Placental pericyte (primary cell): ENCODE measurements at places on chromosomes 7 and 10. TPM values are rescaled to one million over a fixed set of nuclear protein-coding genes. Genes with fewer than 3 reads are reported as not detected.

The SLC35B4 gene
- 10.1 and 24.9 TPM in 2 replicates for total RNA-seq

The OR6B1 gene
- total RNA-seq, result not detected in 2 replicates

The ANK3 gene
- 6.6 and 7.7 TPM in 2 replicates for total RNA-seq

The SHTN1 gene
- 3.1 and 9.2 TPM in 2 replicates for total RNA-seq

The CCL26 gene
- total RNA-seq, result 0.88 TPM in 1 of 2 replicates, not detected in the other

The IFIT1B gene
- not detected in 2 replicates for total RNA-seq

The ABHD11 gene
- 11.4 and 19.5 TPM in 2 replicates for total RNA-seq

The DLX5 gene
- total RNA-seq, result not detected in 2 replicates

The FAM13C gene
- total RNA-seq, result under 0.01 and 0.14 TPM in 2 replicates

The RAPGEF5 gene
- total RNA-seq, result 0.29 and 0.44 TPM in 2 replicates

The KCNIP2 gene
- 0.44 and 0.57 TPM in 2 replicates for total RNA-seq

The CDK1 gene
- 0.88 and 82.0 TPM in 2 replicates for total RNA-seq

The DUSP5 gene
- 6.3 and 37.4 TPM in 2 replicates for total RNA-seq

The NPC1L1 gene
- under 0.01 TPM in 1 of 2 replicates, not detected in the other for total RNA-seq

The DKK1 gene
- total RNA-seq, result 65.2 and 101 TPM in 2 replicates

The DNMBP gene
- total RNA-seq, result 26.3 and 93.5 TPM in 2 replicates

The TIMM23B gene
- 24.5 and 29.3 TPM in 2 replicates for total RNA-seq

The AMPH gene
- 0.22 and 1.4 TPM in 2 replicates for total RNA-seq

The ZNF467 gene
- 0.72 and 4.8 TPM in 2 replicates for total RNA-seq

The CCDC172 gene
- total RNA-seq, result not detected in 2 replicates

The AKR1D1 gene
- not detected in 2 replicates for total RNA-seq

The VSTM4 gene
- total RNA-seq, result under 0.01 and 1.3 TPM in 2 replicates

The ATRNL1 gene
- total RNA-seq, result 4.6 TPM in 1 of 2 replicates, not detected in the other

The CYP2W1 gene
- total RNA-seq, result 1.8 TPM in 1 of 2 replicates, not detected in the other

The WIPF3 gene
- total RNA-seq, result not detected in 2 replicates

The LRRC72 gene
- total RNA-seq, result not detected in 2 replicates

The GLI3 gene
- 5.9 and 8.2 TPM in 2 replicates for total RNA-seq

The XRCC2 gene
- total RNA-seq, result 0.22 and 7.4 TPM in 2 replicates

The IQUB gene
- 0.57 and 0.66 TPM in 2 replicates for total RNA-seq

The TMEM176B gene
- total RNA-seq, result 0.29 TPM in 1 of 2 replicates, not detected in the other

The PITRM1 gene
- total RNA-seq, result 62.4 and 102 TPM in 2 replicates

The TRPV6 gene
- total RNA-seq, result not detected in 2 replicates

The SFXN4 gene
- 11.6 and 17.5 TPM in 2 replicates for total RNA-seq

The VWDE gene
- 0.14 TPM in 1 of 2 replicates, not detected in the other for total RNA-seq

The SPRN gene
- total RNA-seq, result under 0.01 TPM in 2 replicates

The DPP6 gene
- under 0.01 TPM in 1 of 2 replicates, not detected in the other for total RNA-seq

The SYT15B gene
- 1.3 and 2.0 TPM in 2 replicates for total RNA-seq

The ANKMY2 gene
- 23.0 and 23.6 TPM in 2 replicates for total RNA-seq

The LEP gene
- not detected in 2 replicates for total RNA-seq
